ENCODE measurements at places on chromosomes 13 and 19. TPM values are rescaled to one million over a fixed set of nuclear protein-coding genes. Genes with fewer than 3 reads are reported as not detected.

DNA sequence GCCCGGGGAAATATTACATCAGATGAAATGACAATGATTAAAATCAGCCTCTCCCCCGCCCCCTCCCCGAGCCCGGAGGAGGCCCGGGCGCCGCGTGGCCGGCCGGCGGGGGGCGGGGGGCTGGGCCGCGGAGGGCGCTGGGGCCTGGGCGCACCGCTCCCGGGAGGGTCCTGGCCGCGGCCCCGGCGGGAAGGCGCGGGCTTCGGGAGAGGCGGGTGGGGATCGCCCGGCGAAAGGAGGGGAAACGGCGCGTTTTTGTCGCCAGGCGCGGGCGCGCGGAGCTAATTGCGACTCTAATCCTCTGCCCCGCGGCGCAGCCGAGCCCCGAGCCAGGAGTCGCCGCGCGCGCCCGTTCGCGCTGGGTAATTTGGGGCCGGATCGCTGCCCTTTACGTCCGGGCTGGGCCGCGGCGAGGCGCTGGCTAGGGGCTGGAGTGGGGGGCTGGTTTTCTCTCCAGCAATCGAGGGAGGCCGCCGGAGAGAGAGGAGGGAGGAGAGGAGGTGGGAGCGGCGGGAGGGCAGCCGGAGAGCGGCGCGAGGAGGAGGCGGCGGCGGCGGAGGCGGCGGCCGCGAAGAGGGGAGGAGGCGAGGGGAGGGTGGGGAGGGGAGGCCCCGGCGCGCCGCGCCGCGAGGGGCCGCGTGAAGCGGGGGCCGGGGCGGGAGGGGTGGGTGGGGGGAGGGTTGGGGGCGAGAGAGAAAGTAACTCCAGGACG lies at the start of gene KCTD15:
Gene KCTD15 (plus strand): TSS at position 707 of the 712 bp plus-strand sequence. CDS start 3,585 bp downstream, outside the sequence.
- peak; percentile 71 for DNase-seq

DNA sequence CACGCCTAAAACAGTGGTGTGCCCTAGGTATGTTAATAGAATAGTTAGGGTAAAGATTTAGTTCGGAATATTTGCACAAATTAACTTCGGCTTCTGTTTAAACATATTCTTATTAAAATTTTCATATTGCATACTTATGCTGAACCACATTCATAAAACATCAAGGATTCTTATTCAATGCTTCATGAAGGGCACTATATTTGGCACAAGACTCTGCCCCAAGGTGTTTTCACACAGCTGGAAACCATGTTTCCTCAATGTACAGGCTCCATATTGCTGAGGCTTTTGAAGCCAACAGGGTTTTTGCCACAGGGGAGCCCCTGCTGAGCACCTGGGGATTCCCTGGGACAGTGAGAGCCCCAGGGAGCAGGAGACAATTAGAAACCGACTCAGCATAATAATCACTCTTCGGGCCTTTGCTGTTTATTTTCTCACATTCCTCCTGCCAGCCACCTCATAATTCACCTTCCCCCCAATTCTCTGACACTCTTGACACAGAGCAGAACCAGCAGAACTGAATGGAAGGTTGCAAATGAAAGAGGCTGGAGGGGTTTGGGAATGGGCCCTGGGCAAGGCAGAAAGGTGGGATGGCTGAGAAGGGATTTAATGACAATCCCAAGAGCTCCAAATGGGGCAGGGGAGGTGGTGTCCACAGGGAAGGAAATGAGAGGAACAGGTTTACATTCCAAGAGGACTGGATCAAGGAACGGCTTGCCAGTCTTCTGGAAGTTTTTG lies 72.3 kb upstream of the POMP start:
- no peak for DNase-seq

DNA sequence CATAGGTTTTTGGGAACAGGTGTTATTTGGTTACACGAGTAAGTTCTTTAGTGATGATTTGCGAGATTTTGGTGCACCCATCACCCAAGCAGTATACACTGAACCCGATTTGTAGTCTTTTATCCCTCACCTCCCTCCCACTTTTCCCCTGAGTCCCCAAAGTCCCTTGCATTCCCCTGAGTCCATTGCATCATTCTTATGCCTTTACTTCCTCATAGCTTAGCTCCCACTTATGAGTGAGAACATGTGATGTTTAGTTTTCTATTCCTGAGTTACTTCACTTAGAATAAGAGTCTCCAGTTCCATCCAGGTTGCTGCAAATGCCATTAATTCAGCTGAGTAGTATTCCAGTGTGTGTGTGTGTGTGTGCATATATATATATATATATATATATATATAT lies 97.2 kb upstream of the EDNRB start:
- DNase-seq = no peak

GRCh38 chr13:29165840-29166239 lies 345.7 kb downstream of the MTUS2 start:
- DNase-seq = no peak

DNA sequence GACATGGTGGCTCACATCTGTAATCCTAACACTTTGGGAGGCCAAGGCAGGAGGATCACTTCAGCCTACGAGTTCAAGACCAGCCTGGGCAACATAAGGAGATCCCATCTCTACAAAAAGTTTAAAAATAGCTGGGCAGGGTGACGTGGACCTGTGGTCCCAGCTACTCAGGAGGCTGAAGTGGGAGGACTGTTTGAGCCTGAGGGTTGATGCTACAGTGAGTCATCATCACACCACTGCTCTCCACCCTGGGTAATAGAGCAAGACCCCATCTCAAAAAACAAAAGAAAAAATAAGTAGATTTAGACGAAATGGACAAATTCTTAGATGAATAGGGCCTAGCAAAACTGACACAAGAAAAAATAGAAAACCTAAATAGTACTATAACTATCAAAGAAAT lies 10.4 kb upstream of the GNG8 start:
- no peak for DNase-seq

DNA sequence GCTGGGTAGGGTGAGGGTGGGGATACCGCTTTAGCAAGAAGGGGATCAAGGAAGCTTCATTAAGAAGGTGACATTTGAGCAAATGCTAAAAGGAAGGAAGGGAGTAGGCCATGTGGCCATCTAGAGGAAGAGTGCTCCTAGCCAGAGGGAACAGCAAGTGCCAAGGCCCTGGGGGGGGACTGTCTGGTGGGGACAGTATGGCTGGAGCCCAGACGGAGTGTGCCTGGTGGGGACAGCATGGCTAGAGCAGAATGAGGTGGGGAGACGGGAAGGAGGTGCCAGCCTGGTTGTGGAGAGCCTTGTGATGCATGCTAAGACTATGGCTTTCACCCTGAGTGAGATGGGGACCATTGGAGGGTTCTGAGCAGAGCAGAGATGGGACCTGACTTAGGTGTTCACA lies 2.1 kb upstream of the TGFB1 start:
- no peak for DNase-seq

GRCh38 chr13:48994706-48995105 lies 19.0 kb downstream of the FNDC3A start:
- DNase-seq = no peak

DNA sequence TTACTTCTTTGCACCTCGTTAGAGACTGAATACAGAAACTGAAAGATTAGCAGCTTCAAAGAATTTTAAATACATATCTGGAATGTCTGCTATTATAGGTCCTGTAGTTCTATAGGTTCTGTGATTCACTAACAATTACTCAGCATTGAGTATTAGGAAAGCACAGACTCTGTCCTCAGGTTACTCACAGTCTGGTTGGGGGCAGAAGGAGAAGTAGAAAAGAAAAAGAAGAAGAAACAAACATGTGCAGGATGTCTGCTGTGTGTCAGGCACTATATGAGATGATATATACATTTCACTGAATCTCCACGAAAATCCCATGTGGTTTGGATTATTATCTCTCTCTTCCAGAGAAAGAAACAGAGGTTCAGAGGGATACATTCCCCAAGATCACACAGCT lies 40.1 kb downstream of the SERTM1 start:
- no peak for DNase-seq

DNA sequence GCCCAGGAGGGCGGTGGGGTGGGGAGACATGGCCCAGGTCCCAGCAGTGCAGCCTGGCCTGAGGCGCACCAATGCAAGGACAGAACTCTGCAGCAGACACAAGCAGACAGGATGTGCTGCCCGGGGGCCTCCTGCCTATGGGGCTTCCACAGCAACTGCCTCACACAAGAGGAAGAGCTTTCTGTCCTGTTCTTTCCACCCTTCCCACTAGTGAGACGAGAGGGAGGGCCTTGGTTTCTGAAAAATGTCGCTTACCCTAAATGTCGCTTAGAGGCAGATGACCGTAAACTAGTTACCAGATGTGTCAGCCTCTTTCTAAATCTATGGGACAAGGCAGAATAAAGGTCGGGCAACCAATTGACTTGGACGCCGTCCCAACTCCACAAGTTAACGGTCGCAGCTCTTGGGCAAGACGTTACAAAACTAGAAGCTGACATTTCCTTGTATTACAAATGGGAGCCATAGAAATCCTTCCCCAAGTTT lies at the start of gene LAIR1:
Gene LAIR1 (minus strand): TSS at position 157 of the 483 bp plus-strand sequence. CDS start 127 bp downstream, at position 30.
- peak; percentile 59 for DNase-seq

- peak; percentile 18 for DNase-seq
These were observed 603 bp downstream of the TM9SF2 start for GRCh38 chr13:99501848-99502301.

DNA sequence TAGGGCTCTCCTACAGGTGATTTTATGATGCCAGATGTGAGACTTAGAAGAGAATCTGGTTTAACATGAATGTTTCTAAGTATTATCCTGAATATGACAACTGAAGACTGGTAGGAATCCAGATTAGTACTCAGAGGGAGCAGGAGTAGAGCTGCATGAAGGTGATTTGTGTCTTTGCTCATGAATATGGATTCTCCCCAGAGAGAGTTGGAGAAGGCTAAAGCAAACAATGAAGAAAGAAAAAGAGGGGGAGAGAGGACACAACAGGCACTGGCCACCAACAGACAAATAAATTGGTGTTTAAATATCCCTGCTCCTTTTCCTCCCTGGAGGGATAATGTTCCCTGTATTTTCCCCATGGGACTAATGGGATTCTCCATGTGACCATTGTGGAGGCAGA lies 427.0 kb upstream of the KLF12 start:
- no peak for DNase-seq

GRCh38 chr13:33175991-33176390 lies 109.6 kb downstream of the STARD13 start:
- no peak for DNase-seq

DNA sequence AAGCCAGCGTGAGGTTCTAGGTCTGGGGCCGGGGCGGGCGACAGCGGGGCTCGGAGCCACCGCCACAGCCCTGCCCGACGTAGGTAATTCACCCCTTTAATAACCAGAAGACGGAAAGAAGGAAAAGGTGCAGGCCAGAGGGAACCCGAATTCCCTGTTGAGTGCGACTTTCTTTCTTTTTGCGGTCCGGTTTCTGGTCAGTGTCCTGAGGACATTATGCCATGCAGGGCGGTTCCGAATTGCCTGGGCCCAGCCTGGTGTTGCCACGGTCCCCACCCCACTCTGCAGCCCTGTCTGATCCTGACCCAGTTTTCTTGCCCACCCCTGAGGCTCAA lies 18.4 kb upstream of the TFDP1 start:
- no peak for DNase-seq

- no peak for DNase-seq
These were observed 671.6 kb downstream of the DIAPH3 start for GRCh38 chr13:59492030-59492636.

ZNF223 gene
- total RNA-seq = not detected

C13orf42 gene
- total RNA-seq = not detected

TMEM255B gene
- total RNA-seq = 6.8 TPM

CALR3 gene
- total RNA-seq = not detected

HSD17B14 gene
- total RNA-seq = 1.8 TPM

LILRA1 gene
- total RNA-seq = not detected

SIGLEC8 gene
- total RNA-seq = not detected

SHANK1 gene
- 10.7 TPM for total RNA-seq

GJB6 gene
- not detected for total RNA-seq

ZNF850 gene
- total RNA-seq = 9.5 TPM

All from OCI-LY7 (cell line).